ENCODE measurements at places on chromosomes 11 and 22.

DNA sequence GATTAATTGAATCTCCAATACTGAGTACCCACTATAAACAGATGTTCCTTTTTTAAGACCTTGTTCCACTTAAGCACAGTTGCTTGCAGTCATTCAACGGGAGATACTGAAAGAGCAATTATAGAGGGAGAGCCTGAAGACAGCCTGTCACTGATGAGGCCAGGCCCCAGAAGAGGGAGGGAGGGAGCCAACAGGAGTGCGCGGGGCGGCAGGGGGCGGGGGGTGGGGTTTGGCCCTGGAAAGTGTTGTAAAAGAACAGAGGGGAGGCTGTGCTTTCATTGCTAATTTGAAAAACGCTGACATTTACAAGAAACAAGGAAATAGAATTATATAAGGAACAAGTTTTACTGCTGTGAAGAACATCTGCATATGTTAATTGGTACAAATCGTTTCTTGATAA, 53.1 kb downstream of the MAP6 start:
- no peak for DNase-seq

- no peak for DNase-seq
Observed at GRCh38 chr11:18013790-18014507, 1.1 kb upstream of the SERGEF start.

GRCh38 chr22:36830601-36831000, 13.8 kb upstream of the PVALB start:
- DNase-seq = no peak

- no peak for DNase-seq
Observed at GRCh38 chr11:17548444-17548843, 1.4 kb downstream of the OTOG start.

- no peak for DNase-seq
Observed at GRCh38 chr11:66279092-66279734, 1.2 kb downstream of the CNIH2 start.

GRCh38 chr11:96338910-96339705, 3.9 kb downstream of the MAML2 start:
- DNase-seq = no peak

DNA sequence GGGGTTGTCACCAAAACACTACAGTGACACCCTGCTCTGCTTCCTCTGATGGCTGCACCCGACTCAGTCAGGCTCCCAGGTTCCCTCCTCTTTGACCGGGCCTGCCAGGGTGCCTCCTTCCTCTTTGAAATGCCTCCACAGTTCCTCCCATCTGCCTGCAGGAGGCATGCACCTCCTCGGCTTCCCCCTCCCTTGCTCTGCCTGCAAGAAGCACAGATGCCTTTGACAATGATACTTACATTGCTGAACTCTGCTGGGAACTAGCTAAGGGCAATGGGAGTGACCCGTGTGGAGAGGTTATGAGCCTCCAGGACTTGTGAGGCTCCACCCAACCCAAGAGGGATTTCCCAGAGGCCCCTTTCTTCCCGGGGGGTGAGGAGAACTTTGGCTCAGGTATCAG, 674.1 kb downstream of the OPCML start:
- peak; percentile 48 for DNase-seq

DNA sequence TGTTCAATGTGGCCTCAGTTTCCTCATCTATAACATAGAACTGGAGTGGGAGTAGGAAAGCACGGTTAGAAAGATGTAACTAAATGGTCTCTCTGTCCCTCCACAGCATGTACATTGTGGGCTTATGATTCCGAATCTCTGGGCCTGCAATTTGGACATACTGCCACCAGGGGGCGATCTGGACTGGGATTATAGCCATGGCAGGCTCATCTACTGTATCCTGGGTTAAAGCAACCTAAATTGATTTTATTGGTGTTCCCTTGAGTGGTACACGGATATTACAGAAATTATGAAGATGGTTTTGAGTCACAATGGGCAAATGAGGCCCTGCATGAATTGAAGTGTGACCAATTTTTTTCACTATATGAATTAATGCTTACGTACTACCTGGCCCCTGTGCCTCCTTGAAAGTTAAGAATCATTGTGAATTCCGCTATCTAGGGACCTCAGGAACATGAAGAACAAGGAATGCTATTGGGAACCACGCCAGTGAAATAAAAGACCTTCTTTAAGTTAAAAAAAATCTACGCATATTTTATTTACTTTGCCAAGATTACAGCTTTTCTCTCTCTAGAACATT, 32.9 kb downstream of the TST start:
- no peak for DNase-seq

DNA sequence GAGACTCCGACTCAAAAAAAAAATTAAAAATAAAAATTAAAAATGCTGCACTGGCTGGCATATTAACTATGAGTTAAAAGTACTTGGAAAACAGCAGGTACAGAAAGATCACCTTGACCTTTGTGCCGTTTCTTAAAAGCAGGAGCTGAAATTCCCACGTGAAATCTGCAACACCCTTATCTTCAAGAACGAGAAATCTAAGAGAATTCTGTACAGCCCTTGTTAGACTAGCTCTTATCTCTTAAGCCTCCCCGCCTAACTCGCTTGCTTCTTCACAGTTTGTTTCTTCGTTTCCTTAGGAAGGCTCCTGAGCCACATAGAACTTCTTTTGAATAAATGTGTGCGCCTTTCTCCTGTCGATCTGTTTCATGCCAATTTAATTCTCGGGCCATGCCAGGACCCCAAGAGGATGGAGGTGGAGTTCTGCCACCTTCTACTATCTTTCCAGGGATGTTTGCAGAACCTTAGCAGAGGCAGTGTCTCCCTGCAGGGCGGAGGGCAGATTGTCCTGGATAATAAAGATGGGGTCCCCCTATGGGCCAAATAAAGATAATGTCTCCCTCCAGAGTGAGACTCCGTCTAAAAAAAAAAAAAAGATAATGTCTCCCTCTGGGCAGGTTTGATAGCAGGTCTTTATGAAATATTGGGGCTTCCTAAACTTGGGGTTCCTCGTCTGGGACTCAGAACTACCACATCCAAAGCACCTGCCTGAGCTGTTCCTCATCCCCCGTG, 27.4 kb upstream of the SYT8 start:
- no peak for DNase-seq

DNA sequence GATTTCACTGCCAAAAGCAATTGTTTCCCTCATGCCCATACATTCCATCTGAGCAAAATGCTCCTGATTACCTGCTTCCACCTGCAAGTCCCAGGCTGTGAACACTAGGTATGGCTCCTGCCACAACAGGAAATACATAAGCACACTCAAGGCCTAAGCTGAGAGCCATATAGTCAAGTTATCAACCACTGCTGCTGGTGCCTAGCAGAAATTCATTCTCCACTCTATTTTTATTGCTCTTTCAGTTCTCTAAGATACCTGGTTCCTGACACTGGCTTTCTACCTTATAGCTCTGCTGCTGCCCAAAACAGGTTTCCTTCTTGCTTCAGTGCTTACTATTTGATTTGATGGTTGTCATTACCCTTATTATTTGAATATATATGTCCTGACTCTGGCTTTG, 31.6 kb downstream of the SLC36A4 start:
- no peak for DNase-seq

GRCh38 chr22:32904044-32904443, 102.5 kb downstream of the TIMP3 start:
- DNase-seq = no peak

DNA sequence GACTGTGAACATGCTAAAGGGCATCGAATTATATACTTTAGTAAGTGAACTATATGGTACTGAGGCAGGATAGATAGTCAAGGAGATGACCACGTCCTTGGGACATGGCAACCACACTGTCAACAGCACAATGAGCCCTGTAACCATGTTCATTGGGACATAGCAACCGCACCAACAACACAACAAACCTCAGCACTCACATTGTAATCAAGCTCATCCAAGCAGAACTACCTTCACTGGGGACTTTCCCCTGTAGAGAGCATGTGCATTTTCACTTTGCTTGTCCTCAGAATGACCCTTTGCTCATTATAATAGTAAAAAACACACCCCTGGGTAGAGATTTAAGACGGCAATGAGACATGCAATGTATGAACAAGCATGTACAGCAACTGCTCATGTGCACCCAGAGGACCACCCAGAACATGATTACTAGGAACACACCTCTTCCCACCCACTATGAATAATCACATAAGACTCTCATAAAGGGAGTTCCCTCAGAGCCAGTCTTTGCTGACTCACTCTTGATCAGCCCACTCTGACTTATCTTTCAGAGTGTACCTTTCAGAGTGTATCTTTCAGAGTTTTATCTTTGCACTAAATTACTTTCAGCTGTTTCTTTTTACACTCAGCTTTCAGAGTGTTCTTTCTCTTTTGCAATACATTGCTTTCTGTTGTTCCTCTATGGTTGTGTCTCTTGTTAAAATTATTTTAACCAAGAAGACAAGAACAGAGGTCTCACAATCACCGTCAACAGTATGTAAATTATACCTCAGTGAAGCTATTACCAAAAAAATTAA, 4.1 kb upstream of the PLAAT2 start:
- DNase-seq = no peak

DNA sequence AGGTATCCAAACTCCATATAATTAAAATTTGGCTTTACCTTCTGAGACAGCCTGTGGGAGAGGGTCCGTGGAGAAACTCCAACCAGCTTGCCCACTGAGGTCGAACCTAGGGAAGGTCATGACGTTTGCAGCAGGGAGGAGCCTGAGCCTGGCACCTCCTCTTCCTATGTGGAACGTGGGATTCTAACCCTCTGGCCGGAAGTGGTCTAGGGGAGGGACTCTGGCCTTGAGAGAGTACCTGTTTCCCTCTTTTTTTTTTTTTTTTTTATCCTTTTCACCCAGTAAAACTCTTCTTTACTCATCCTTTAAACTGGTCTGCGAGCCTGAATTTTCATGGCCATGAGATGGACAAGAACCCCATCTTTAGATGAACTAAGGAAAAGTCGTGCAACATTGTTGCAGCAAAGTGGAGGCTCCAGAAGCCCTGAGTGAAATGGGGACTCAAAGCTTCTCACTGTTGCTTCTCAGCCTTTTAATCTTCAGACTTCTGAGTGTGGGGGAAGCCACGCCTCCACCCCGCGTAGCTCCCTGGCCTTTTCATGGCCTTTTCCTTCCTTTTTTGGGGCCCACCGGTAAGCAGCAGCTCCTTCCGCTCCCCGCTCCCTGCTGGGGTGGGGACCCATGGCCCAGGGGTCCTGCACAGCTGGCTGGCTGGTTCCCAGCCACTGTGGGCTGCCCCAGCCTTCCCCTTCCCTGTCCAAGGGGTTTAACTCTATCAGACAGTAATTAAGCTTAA, 1359.9 kb downstream of the LRRC4C start:
- no peak for DNase-seq

DNA sequence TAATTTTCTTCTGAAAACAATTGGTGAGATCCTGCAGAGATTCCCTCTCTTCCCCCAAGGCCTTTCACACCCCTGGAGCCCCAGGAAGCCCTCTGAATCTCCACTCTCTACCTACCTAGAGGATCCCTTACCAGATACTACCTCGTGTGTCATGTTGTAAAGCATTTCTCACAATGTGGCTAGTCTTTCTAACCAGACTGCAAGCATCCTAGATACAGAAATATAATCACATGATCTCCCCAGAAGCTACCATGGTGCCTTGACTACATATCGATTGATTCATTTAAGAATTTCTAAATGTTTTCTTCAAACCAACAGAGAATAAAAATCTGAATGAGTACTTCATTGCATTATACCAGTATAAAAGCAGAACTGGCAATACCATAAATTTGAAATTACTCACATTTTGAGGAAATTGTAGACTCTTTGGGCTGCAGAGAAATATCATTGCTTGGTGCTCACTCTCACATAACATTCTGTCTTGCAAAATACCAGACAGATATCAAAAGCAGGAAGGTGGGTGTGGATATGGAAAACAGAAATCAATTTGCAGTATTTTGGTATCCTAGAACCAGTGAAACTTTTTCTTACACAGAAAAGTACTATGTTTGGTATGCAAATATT, 113.5 kb downstream of the MAML2 start:
- no peak for DNase-seq

GRCh38 chr11:72741429-72741833, 10.8 kb downstream of the ARAP1 start:
- peak; percentile 70 for DNase-seq

DNA sequence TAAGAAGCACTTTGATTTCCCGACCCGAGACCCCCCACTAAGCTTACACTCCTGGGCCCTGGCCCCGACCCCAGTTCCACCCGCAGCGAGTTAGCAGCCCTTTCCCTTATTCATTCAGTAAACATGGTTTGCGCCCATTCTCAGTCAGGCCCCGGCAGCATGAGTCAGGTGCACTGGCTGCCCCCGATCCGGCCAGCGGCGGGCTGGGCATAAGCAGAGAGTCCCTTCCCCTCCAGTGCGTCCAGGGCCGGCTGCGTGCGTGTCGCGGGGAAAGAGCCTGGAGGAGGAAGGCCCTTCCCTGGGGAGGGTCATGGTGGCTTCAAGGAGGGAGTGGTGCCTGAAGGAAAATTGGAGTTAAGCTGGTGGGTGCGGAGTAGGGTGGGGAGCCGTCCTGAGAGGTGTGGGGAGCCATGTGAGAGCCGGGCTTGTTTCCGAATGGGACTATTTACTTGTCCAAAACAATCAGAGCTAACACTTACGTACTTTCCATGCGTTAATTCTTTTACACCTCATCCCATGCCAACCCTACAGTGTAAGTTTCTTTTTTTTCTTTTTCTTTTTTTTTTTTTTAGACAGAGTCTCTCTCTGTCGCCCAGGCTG, 657 bp downstream of the IGHMBP2 start:
- peak; percentile 58 for DNase-seq

DNA sequence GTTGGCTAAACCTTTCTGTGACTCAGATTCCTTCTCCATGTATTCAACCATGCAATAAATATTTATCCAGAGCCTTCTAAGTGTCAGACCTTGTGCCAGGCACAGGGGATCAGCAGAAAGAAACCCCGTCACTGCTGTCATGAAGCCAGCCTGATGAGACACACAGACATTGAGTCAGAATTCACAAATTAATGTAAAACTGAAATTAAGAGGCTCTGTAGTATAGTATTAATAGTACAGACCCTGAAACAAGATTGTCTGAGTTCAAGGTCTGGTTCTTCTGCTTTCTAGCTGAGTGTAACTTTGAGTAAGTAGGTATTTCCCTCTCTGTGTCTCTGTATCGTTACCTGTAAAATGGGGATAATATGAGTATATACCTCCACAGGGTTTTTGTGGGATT, 46.9 kb downstream of the ME3 start:
- DNase-seq = no peak

GRCh38 chr11:111540114-111540936, at the start of gene LAYN:
LAYN (plus strand) TSS chr11:111540720; CDS start chr11:111540844, 124 bp downstream.
- peak; percentile 77 for DNase-seq

DNA sequence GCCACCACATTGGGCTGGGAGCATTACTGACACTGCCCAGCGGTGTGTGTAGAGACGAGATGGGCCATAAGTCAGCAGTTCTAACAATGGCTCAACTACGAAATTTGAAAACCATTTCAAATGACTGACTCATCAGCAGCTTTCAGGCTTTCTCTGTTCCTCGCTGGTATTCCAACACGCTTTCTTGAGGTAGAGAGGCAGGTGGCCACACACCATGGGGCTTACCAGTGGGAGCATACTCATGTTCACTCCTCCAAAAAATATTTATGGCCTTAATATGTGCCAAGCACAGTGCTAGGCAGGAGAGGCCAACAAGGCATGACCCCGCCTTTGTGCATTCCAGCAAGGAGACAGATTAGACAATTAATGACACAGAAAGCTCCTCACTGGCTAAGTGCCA, 20.3 kb downstream of the ARFGAP2 start:
- no peak for DNase-seq

Data from ecto neural progenitor cell (in vitro differentiated cells).